Skeletal muscle cell (primary cell): ENCODE measurements at places on chromosomes 1 and 21.

- DNase-seq: no peak
Observed at GRCh38 chr1:164834641-164835040, 275.7 kb downstream of the PBX1 start.

GRCh38 chr1:159941141-159941540 lies 4.3 kb downstream of the IGSF9 start:
- no peak for DNase-seq

GRCh38 chr1:202009326-202010179 lies 834 bp upstream of the ELF3 start:
- DNase-seq: peak; percentile 19

DNA sequence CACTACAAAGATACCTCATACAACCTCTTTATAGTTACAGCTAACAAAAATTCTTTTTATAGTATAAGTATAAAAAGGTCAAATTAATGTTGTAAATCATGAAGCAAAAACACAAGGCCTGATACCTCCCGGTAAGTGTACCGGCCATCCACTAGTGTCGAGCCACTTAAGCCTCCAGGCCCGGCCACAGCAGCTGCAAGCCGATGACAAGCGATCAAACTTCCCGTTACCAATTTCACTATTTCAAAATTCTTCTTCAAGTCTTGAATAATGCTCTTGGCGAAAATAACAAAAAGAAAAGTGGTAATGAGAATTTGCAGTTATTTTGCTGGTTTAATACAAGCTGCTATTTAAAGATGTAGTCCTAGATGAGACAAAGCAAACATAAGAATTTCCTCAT lies 67.6 kb downstream of the USP24 start:
- no peak for DNase-seq

- DNase-seq: no peak
Observed at GRCh38 chr1:230548357-230548756, 93.9 kb upstream of the COG2 start.

- DNase-seq: no peak
Observed at GRCh38 chr1:66873111-66873510, 51.5 kb downstream of the DNAI4 start.

DNA sequence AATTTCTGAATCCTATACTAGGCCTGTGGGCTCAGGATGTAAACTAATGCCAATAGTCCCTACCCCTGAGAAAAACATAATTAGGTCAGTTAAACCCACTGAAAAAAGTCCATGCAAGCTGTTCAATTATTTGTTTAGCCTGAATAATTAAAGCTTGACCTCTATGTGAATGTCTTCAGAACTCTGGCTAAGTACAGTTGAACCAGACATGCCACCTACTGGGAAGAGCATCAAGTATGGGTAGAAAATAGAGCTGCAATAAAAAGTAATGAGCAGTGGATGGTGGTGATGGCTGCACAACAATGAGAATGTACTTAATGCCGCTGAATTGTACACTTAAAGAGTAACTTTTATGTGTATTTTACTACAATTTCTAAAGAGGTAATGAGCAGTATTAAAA lies 23.6 kb upstream of the SLC19A2 start:
- no peak for DNase-seq

GRCh38 chr21:45863267-45863666 lies 118.3 kb upstream of the COL6A1 start:
- DNase-seq: no peak

DNA sequence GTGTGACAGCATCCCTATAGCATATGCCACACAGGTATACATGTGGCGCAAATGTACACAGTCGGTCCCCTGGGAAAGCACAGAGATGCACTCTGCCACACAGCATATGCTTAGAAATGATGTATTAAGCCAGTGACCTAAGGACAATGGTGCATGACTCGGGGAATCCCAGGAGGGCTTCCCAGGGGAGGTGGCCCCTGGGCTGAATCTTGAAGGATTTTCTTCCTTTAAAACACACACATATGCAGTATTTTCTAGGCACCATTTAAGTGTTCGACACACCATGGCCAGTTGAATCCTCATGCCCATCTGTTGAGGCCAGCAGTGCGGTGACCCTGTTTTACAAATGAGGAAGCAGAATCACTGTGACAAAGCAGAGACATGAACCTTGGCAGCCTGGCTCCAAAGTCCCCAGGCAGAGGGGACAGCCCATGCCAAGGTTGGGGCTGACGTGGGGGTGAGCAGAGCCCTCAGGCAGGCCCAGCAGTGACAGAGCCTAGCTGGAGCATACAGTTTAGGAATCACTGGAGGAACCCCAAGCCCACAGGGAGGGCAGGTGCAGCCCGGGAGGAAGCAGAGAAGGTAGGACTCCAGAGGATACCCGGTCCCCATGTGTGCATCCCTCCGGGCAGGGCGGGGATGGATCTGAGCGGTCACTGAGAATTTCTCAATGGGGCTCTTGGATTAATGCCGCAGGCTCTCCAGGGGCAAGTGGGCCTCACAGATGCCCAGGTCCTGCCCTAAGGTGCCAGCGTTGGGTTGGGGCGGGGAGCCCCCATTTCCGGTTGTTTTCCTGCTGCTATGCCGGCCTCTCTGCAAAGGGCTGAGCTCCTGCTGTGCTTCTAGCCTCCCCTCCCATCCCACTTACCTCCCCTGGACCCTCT lies 28.4 kb downstream of the WNT3A start:
- no peak for DNase-seq

- DNase-seq: peak; percentile 23
Observed at GRCh38 chr1:173258479-173259264, 51.5 kb upstream of the TNFSF4 start.

- no peak for DNase-seq
Observed at GRCh38 chr21:39630827-39631226, 18.1 kb downstream of the B3GALT5 start.

GRCh38 chr1:91894036-91894761 lies 8.2 kb upstream of the TGFBR3 start:
- no peak for DNase-seq

DNA sequence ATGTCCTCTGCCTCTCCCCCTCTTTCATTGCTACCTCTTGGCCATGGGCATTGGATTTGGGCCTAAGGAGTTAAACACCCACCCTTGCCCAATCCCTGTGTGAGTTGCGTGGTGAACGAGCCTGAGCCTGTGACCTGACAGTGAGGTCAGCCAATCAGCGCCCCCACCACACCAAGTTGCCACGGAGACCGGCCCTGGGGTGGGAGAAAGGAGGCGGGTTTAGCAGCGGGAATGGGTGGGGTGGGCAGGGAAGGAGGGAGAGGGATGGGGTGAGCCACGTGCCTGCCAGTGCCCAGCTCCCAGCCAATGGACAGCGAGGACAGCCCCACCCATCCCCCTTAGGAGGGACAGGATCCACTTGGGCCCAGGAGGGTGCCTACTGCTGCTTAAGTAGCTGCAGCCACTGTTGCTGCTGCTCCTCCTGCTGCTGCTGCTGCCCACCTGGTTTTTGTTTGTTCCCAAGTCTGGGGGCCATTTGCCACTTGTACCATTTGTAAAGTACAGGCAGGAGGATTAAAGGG lies 9.5 kb downstream of the ZBTB7B start:
- no peak for DNase-seq

DNA sequence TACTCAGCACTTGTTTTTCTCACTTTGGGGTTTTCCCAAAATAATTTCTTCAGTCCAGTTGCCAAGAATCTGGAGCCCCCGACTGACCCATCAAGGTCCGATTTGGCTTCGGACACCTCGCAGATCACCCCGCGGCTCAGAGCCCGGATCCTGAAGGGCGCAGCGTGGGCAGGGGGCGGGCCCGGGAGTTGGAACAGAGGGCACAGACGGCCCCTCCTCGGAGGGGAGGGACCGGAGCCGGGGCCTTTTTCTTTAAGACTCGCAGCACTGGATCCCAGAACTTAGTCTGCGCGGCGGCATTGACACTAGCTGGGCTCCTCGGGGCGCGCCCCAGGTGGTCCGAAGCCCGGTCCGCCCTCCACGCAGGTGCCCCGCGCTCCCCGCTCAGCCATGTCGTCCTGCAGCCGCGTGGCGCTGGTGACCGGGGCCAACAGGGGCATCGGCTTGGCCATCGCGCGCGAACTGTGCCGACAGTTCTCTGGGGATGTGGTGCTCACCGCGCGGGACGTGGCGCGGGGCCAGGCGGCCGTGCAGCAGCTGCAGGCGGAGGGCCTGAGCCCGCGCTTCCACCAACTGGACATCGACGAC lies at the start of gene CBR3:
CBR3 (plus strand) TSS at position 277 of the 588 bp plus-strand sequence; CDS start at position 391, 114 bp downstream.
- no peak for DNase-seq

DNA sequence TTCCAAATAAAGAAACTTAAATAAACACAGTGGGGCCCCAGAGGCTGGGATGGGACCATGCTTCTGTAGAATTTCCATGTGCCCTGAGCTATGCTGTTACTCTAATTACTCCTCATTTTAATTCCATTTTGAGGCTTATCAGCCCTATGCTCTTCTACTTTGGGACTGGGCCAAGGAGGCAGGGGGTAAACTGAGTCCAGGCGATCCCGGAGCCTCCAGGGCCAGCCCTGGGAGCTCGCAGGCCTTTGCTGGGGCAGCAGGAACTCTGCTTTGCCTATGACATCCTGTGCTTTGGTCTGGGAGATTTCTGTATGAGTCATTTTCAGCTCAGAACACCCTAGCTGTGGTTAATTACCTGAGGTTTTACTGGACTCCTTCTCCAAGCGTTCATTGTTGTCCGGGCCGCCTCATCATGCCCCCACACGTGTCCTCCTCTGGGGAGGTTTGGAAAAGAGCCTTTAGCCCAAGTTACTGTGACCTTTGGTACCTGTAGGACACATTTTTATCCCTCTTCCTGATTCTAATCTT lies 95.7 kb downstream of the RHOU start:
- DNase-seq: no peak

DNA sequence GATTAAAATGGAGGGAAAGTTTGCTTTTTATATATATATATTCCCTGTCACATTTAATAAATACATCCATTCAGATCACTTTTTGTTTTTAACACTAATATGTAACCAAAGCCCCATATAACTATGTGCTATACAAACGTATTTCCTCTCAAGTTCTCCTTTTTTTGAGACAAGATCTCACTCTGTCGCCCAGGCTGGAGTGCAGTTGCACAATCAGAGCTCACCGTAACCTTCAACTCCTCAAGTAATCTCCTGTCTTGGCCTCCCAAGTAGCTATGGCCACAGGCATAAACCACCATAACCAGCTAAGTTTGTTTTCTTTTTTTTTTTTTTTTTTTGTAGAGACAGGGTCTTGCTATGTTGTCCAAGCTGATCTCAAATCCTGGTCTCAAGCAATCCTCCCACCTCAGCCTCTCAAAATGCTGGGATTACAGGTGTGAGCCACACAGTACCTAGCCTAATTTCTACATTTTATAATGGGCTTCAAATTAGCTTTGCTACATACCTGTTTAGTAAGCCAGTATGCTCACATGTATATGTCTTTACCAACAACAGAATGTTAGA lies 120.0 kb downstream of the TGFBR3 start:
- no peak for DNase-seq

DNA sequence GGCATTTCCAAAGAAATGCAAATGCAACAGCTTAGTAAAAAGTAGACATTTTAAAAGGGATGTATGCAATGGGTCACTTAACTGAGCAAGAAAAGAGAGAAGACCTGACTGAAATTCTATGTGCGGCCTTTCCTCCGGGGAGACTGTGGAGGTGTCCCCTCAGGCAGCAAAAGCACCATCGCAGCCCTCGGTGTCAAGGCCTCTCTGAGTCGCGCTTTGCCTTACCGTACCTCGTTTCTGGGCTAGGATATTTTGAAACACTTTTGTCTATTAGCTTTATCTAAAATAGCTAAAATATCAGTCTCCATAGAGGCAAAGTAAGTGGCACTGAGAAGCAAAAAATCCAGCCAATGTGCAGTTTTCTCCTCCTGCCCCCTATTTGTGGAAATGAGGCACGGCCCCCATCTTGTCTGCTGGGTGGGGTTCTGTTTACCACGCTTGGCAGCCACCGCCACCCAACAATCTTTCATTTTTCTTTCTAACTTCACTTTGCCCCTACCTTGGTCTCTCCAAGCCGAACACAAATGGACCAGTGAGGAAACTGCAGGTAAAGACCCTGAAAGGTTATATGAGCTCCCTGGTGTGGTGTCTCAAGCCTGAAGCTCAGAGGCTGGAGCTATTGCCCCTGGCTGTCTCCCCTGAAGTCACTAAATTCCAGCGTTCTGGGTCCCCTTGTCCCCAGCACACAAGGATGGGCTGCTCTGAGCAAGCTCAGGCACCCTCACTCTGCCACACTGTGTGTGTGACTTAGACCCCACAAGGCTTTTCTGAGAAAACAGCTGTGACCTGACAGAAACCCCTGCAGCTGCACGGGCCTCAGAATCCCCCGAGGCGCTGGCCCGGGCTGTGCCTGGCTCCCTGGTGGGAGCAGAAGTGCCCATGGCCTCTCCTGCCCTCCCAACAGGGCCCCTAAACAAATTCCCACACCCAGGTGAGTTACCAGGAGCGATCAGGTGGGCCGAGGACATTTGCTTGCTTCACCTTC lies 1.6 kb downstream of the CD247 start:
- no peak for DNase-seq

DNA sequence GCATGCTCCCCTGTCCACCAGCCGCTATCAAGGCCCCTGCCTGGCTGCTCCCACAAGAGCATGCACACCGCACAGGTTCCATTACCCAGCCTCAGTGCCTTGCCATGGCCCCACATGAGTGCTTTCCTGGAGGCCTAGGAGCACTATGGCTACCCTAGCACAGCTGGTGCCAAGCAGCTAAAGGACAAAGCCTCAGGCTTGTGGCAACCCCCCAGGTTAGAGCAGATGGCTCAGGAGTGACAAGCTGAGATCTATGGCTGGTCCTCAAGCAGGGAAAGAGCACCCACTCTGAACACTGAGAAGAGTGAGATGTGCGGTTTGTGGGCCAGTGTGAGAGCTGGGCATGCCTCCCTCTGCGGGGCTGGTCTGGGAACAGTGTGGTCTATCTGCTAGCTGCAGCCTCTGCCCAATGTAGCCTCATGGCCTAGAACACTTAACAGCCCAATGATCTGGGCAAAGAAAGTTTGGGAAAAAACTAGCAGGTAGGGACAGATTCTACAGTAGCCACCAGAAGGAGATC lies 129.8 kb downstream of the VAV3 start:
- no peak for DNase-seq

GRCh38 chr1:201565024-201565730 lies 26.2 kb downstream of the NAV1 start:
- DNase-seq: no peak

DNA sequence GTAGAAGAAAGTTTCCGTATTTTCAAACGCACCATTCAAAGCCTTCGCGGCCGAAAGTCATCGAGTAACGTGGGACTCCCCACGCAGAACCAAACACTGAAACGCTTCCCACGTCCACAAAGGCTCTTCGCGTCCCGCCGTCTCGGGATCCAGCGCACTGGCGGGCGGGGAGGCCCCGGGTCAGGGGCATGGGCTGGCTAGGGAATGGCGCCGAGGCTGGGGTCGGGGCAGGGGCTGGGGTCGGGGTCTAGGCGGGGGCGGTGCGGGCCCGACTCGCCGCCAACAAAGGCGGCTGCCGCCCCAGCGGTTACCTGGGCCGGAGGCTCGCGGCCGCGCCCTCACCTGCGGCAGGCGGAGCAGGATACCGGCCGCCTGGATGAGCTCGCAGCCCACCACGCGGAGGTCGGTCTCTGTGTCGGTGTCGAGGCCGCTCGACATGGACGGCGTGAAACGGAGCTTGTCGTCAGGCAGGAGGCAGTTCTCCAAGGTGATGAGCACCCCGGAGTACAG lies 403 bp downstream of the CCNL2 start:
- DNase-seq: no peak
